ENCODE measurements at places on chromosomes 3 and 15.
A peak's percentile ranks its signal among the peaks of the same experiment; 100 is the strongest.

GRCh38 chr3:71876135-71877105 lies 91.5 kb upstream of the PROK2 start:
- DNase-seq: no peak

GRCh38 chr3:24802614-24803013 lies 308.0 kb upstream of the THRB start:
- DNase-seq: no peak

DNA sequence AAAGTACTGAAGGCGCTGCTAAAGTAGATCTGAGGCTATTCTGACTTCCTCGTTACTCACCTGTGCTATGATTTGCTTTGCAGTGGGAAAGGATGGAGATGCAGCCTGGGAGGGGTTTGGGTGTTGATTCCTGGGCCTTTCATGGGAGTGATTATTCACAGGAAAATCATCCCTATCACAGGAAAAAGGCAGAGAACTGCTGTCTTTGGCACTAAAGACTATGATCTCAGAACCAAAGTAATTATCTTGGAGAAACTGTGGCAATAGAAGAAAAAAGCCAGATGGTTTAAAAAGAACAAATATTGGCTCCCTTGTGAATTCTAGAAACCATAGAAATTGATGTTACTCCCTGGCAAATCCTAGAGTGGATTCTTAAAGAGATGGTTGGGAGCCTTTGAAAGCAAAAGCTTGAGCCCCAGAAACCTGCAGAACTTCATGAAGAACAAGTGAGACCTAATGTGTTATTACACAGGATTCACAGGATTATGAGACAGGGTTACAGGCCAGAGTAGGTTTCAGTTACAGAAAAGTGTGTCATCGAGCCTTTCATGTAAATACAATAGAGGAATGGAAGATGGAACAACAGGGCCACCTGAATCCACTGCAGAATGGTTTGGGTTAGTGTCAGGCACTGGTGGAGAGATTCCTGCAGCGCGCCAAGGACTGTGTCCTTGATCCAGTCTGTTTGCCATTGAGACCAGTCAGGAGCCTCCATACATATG lies 85.7 kb downstream of the OXNAD1 start:
- no peak for DNase-seq

DNA sequence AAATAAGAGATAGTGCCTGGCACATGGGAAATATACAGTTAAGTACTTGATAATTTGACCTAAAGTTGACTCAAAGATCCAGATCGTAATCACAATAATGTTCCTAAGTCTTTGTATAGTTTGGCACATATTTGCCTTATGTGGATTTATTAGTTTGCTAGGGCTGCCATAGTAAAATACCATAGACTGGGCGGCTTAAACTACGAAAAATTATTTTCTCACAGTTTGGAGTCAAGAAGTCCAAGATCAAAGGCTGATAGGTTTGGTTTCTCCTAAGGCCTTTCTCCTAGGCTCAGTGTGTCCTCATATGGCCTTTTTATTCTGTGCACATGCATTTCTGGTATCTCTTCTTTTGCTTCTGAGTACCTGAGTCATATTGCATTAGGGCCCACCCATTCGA lies 453.7 kb downstream of the NAALADL2 start:
- DNase-seq: no peak

DNA sequence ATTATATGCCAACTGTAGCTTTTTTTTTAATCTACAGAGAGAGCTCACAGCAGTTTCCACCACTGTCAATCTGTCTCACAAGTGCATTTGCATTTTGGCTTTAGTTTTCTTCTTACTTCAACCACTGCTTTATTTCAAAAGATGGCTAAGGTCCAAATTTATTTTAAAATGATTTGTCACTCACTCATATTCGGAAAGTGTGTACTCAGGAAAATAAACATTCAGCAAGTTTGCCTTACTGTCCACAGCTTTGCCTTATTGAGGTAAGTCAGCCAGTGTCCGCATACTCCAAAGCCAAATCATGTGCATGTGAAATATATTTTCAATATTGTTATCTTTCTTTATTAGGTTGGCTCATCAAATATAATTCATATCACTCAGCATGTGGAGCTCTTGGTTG lies 240.7 kb upstream of the ARHGEF26 start:
- no peak for DNase-seq

- peak; percentile 28 for DNase-seq
Measured at GRCh38 chr15:101381671-101382212, 86.7 kb upstream of the SNRPA1 start.

DNA sequence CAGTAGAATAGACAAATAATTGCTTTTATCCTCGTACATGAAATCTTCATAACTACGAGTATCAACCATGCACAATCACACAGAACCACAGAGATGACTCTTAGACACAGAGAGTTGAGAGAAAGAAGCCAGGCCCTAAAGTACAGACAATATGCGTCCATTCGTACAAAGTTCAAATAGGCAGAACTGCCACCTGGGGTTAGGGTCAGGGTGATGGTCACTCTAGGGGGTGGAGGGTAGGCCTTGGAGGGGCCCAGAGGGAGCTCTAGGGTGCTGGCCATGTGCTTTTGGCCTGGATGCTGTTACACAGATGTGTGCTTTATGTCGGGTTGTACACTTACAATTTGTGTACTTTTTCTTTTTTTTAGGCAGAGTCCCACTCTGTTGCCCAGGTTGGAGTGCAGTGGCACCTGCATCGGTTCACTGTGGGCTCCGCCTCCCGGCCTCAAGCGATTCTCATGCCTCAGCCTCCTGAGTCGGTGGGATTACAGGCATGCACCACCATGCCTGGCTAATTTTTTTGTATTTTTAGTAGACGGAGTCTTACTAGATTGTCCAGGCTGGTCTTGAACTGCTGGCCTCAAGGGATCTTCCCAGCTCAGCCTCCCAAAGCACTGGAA lies 65.9 kb upstream of the KLF13 start:
- DNase-seq: no peak

- no peak for DNase-seq
Measured at GRCh38 chr3:18237251-18238005, 187.7 kb downstream of the SATB1 start.

- DNase-seq: no peak
Measured at GRCh38 chr3:41638381-41638780, 323.5 kb downstream of the ULK4 start.

- DNase-seq: no peak
Measured at GRCh38 chr15:44038755-44039191, 156.3 kb downstream of the FRMD5 start.

DNA sequence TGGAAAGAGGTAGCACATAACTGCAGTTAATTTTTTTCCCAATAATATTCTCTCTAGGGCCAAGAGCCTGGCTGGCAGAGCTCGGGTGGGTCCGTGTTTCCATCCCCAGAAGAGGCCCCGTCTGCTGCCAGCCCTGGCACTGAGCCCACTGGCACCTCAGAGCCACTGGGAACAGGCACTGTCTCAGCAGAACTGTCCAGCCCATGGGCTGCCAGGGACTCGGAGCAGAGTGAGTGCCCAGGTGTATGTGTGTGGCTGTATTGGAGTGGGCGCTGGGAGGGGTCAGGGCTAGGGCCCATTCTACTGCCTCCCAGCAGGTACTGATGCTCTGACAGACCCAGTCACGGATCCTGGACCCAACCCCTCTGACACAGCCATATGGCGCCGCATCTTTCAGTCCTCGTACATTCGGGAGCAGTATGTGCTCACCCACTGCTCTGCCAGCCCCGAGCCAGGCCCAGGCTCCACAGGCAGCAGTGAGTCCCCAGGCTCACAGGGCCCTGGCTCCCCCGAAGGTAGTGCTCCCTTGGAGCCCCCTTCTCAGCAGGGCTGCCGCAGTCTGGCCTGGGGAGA lies 8.9 kb downstream of the VWA5B2 start:
- no peak for DNase-seq

- no peak for DNase-seq
Measured at GRCh38 chr15:63968700-63969099, 77.6 kb downstream of the DAPK2 start.

DNA sequence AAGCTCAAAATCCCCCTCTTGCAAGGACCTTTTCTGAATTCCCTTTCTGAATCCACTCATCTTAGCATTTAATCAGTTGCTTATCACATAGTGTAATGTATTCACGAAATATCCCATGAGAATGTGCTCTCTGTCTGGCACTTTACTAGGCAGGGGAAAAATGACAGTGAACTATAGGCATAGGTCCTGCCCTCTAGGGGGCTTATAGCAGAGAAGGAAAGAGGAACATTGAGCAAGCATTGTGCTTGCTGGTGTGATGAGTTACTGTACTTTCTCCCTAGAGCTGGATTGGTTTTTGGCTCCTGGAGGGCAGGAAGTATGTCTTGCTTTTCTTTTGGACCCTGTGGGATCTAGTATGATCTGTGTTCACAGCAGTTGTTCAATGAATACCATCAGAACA lies 26.5 kb downstream of the DUOX2 start:
- peak; percentile 15 for DNase-seq

- no peak for DNase-seq
Measured at GRCh38 chr3:37995652-37996641, 5.4 kb downstream of the VILL start.

- no peak for DNase-seq
Measured at GRCh38 chr3:127674790-127675189, 2.0 kb downstream of the ABTB1 start.

DNA sequence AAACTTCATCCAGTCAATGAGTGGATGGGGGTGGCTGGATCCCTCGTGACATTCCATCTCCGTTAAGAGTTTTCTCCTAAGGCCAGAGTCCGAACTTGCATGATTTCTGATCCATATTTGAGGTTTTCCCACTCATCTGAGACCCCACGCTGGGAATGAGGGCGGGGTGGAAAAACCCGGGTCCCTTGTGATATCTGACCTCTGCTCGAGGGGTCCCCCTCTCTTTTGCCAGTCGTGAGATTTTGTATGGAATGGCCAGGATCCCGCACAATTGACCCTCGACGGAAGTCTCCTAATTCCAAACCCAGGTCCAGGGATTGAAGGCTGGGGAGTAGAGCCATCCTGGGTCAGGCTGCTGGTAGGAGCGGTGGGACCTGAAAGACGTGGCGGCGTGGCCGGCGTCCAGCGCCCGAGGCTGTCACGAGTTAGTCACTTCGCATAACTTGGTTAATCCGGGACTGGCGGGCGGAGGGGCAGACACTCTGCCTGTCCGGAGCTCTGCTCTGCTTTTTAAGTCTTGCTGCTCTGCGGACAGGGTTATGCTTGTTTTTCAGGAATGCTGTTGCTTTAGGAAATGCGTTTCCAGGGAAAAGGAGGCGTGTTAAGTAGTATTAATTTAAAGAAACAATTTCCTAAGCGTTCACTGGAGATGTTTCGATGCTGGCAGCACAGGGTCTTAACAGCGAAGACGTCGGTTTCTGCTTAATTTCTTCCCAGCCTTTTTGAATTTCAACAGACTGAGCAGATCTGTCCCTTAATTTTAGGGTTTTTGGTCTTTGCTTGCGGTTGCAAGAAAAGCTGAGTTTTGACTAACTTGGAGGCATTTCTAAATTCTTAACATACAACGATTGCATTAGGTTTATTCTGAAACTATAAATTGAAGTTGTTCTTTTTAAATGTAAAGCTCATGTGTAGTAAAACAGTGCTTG lies 69.7 kb upstream of the LRRFIP2 start:
- peak; percentile 72 for DNase-seq

DNA sequence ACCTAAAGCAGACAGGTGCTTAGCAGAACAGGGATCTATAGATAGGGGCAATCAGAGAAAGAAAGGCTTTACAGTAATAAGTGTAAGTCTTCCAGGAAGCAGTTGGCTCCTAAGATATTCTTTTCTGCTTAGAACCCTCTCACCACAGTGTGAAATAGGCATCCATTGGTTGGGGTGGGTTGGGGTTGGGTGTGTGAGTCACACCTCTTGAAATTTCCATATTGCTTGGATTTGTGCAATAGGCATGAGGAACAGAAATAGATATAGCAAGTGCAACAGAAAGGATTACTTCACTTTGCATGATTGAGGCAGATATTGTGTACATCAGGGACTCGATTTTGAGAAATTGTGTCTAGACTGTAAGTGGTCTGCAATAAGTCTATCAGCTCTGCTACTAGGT lies 200.1 kb upstream of the GAP43 start:
- peak; percentile 48 for DNase-seq

DNA sequence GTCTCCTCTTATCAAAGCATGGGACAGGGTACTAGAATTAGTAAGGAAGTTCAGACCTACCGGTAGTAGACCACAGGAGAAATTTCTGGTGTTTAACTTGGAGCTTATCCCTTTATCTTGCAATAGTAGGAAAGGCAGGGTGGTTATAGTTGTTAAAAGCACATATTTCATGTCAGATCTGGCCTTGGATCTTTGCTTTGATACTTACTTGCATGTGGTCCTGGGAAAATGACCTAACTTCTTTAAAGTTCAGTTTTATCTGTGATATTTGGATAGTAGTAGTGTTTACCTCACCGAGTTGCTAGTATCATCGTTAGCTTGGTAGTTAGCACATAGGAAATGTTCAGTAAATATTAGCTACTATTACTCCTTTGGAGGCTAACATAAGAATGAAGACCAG lies 15.4 kb downstream of the EXOG start:
- no peak for DNase-seq

GRCh38 chr15:73626072-73626471 lies 7.1 kb downstream of the NPTN start:
- no peak for DNase-seq

- no peak for DNase-seq
Measured at GRCh38 chr15:59941612-59942011, 62.5 kb upstream of the FOXB1 start.

DNA sequence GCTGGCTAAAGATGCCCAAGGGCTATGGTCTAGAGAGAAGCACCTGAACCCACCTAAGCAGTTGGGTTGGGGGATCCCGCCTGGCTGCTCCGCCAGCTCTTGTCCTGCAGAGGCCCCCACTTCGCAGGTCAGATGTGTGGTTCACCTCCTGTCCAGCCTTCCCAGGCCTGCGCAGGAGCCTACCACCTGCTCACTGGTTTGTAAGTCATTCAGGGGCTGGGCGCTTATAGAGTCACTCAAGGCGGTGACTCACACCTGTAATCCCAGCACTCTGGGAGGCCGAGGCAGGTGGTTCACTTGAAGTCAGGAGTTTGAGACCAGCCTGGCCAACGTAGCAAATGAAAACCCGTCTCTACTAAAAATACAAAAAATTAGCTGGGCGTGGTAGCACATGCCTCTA lies 3.9 kb upstream of the FURIN start:
- peak; percentile 28 for DNase-seq

DNA sequence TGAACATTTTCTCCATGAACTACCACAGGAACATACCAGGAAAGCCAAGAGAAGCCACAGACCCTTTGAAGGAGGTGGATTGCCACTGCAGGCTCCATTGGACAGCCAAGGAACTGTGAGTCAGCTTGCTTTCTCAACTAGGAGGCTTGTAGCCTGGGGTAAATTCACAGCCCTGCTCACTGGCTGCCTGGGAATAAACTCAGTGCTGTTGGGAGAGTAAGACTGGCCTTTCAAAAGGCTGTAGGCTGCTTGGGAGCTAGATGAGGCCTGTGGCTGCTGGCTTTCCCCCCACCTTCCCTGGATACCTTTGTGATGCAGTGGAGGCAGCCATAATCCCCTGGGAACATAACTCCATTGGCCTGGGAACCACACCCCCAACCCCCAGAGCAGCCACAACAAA lies 223.5 kb upstream of the RBMS3 start:
- DNase-seq: no peak

- no peak for DNase-seq
Measured at GRCh38 chr3:2929574-2929973, 180.6 kb downstream of the IL5RA start.

GRCh38 chr3:32226875-32227500 lies 11.5 kb upstream of the CMTM8 start:
- no peak for DNase-seq

- no peak for DNase-seq
Measured at GRCh38 chr3:154517404-154517803, 87.4 kb upstream of the GPR149 start.

GRCh38 chr3:53516339-53516738 lies 21.9 kb downstream of the CACNA1D start:
- DNase-seq: no peak

GRCh38 chr15:99371180-99372103 lies 120.2 kb downstream of the LRRC28 start:
- peak; percentile 10 for DNase-seq

All from NB4 (cell line).